ENCODE measurements at places on chromosomes 2 and 18. TPM values are rescaled to one million over a fixed set of nuclear protein-coding genes. Genes with fewer than 3 reads are reported as not detected.

MYO3B gene
- total RNA-seq, result not detected

- peak; percentile 56 for DNase-seq
Observed at GRCh38 chr18:62716619-62717168, 1.4 kb downstream of the PHLPP1 start.

GRCh38 chr18:54250846-54251261, 18.5 kb upstream of the POLI start:
- no peak for DNase-seq

- DNase-seq, result no peak
Observed at GRCh38 chr18:54169431-54170403, 54.8 kb downstream of the MBD2 start.

GRCh38 chr2:151007365-151007764, 254.3 kb downstream of the RBM43 start:
- DNase-seq, result no peak

ST8SIA5 gene
- 0.59 TPM for total RNA-seq

Measured in left colon (tissue), 2 donors.